RWPE2 (cell line): ENCODE measurements at places on chromosomes 12 and 14.
A peak's percentile ranks its signal among the peaks of the same experiment; 100 is the strongest.

GRCh38 chr12:41123871-41124270, 64.2 kb upstream of the PDZRN4 start:
- DNase-seq = no peak

- DNase-seq = peak; percentile 60
Observed at GRCh38 chr12:132172619-132173018, 28.4 kb downstream of the NOC4L start.

DNA sequence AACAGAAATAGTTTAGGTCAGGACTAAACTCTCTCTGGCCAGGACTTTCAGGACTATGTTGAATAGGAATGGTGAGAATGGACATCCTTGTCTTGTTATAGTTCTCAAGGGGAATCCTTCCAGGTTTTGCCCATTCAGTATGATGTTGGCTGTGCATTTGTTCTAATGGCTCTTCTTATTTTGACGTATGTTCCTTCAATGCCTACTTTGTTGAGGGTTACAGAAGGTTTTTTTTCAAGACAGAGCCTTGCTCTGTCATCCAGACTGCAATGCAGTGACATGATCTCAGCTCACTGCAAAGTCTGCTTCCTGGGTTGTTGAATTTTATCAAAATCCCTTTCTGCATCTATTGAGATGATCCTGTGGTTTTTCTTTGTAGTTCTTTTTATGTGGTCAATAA, 79.5 kb upstream of the NID2 start:
- DNase-seq = no peak

DNA sequence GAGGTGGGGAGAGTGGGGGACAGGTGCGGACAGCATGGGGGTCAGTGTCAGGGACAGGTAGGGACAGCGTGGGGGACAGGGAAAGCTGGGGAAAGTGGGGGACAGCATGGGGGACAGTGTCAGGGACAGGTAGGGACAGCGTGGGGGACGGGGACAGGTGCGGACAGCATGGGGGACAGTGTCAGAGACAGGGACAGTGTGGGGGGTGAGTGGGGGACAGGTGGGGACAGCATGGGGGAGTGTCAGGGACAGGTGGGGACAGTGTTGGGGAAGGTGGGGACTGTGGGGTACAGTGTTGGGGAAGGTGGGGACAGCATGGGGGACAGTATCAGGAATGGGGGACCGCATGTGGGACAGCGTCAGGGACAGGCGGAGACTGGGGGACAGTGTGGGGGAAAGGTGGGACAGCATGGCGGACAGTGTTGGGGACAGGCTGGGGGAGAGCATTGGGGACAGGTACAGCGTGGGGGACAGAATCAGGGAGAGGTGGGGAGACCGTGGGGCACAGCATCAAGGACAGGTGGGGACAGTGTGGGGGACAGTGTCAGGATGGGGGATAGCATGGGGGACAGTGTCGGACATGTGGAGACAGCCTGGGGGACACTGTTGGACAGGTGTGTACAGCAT, 96.1 kb downstream of the TMEM121 start:
- DNase-seq = peak; percentile 69

DNA sequence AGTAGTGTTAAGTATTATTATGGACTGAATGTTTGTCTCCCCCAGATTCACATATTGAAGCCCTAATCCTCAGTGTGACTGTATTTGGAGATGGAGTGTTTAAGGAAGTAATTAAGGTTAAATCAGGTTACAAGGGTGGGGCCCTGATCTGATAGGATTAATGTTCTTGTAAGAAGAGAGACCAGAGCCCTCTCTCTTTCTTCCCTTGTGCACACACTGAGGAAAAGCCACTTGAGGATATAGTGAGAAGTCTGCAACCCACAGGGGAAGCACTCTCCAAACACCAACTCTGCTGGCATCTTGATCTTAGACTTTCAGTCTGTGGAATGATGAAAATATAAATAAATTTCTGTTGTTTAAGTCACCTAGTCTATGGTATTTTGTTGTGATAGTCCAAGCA, 2.2 kb upstream of the KLRG1 start:
- no peak for DNase-seq

GRCh38 chr12:4829793-4830162, 79.9 kb upstream of the KCNA1 start:
- no peak for DNase-seq

- no peak for DNase-seq
Observed at GRCh38 chr14:78752518-78753188, 582.5 kb downstream of the NRXN3 start.

DNA sequence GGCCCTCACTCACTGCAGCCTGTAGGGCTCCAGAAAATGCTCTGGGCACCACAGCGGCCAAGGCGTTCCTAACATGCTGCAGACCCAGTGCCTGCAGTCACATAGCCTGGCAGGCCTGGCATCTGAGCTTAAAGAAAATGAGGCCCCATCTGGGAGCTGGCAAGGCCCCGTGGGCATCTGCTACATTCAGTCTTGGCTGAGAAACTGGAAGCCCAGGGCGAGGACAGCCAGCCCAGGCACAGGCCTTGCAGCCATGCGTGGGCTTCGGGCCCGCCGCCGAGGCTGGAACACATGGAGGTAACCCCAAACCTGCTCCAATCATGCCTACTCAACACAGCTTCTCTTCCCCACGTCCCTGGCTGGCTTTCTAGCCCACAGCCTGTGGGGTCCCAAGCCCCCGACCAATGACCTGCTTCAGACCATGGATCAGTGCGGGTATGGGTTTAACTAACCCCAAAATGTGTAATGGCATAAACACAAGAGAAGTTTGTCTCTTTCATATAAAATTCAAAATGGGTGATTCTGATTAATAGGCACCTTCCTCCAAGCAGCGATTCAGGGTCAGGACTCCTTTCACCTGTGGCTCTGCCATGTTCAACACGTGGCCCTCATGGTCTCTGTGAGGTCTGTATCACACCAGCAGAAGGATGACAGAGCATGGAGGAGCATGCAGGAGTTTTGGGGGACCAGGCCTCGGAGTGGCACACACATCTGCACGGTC, 6.4 kb downstream of the NGB start:
- DNase-seq = no peak

DNA sequence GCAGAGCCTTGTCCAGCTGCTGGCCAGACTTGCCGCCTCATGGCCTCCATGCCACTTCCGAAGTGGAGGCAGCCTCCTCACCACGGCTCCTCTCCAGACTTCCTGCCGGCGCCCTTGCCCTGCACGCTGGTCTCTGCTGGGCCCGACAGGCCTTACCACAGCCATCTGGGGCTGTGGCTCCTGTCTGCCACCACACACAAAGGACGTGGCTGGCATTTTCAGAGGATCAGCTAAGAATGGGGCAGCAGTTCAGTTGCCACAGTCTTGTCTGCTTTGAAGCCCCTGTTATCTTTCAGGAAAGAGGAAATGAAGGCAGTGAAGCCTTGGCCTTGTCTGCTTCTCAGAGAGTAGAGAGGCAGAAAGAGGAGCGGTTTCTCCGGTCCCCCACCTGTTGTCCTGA, 178.0 kb upstream of the FKBP4 start:
- DNase-seq = no peak

GRCh38 chr12:65494537-65494936, 216.1 kb downstream of the MSRB3 start:
- no peak for DNase-seq

DNA sequence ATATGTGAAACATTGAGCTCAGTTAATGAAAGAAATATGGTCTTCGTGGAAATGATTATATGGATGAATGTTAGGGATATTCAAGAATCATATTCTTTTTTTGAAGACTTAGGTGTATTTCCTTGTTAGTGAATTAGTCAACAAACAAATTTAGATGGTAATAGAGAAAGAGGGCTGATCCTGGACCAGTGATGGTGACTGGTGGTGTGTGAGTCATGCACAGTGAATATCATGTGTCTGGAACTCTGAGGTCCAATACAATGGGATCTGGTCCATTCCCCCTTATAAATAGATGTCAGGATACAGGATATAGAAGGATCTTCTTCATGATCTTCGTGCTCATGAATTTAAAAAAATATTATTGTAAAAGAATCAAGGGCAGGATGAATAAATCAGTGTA, 64.4 kb upstream of the RTL1 start:
- no peak for DNase-seq

GRCh38 chr14:51512316-51512715, 139.4 kb upstream of the FRMD6 start:
- no peak for DNase-seq
